ENCODE measurements at places on chromosomes 6 and 20. TPM values are rescaled to one million over a fixed set of nuclear protein-coding genes. Genes with fewer than 3 reads are reported as not detected.

GRM1 gene
- 0.17 TPM for total RNA-seq

LY6G6D gene
- total RNA-seq: not detected

PCSK2 gene
- not detected for total RNA-seq

FAM209B gene
- total RNA-seq: not detected

CENPW gene
- total RNA-seq: 9.3 TPM

BPI gene
- 0.32 TPM for total RNA-seq

CALHM4 gene
- not detected for total RNA-seq

KCNK16 gene
- not detected for total RNA-seq

MOG gene
- not detected for total RNA-seq

PI16 gene
- total RNA-seq: 4.7 TPM

CST5 gene
- total RNA-seq: not detected

LST1 gene
- 0.09 TPM for total RNA-seq

XKR7 gene
- total RNA-seq: not detected

ENPP4 gene
- 0.16 TPM for total RNA-seq

GCLC gene
- 22.3 TPM for total RNA-seq

ZSCAN9 gene
- 9.5 TPM for total RNA-seq

WFDC12 gene
- not detected for total RNA-seq

SLC39A7 gene
- total RNA-seq: 154 TPM

CLVS2 gene
- total RNA-seq: under 0.01 TPM

EBF4 gene
- total RNA-seq: 0.16 TPM

APMAP gene
- 96.0 TPM for total RNA-seq

SLC22A3 gene
- total RNA-seq: 0.09 TPM

HLA-G gene
- total RNA-seq: 0.16 TPM

FAM83D gene
- total RNA-seq: 0.52 TPM

CD109 gene
- 31.4 TPM for total RNA-seq

PLN gene
- total RNA-seq: under 0.01 TPM

SYCP2L gene
- not detected for total RNA-seq

CAPN11 gene
- under 0.01 TPM for total RNA-seq

CLPSL1 gene
- total RNA-seq: not detected

CST1 gene
- total RNA-seq: not detected

LTA gene
- not detected for total RNA-seq

BPIFB3 gene
- total RNA-seq: not detected
